Left ventricle myocardium inferior (tissue), 1 donor: ENCODE measurements at places on chromosomes 1 and 21.
A peak's percentile ranks its signal among the peaks of the same experiment; 100 is the strongest.

DNA sequence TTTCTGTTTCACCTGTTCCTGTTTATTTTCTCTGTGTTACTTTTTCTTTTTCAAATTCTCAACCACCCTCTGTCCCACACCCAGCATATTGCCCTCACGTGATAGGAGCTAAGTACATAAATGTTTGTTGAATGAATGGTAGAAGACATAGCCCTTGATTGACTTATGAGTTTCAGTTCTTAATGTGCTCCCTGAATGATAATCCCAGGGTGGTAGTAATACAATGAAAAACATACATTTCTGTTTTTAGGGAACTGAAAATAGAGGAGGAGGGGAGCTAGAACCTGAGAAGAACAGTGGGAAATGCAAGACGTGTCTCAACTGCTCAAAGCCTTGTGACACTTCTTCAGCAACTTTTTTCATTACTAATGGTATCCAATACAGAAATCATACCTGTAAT is 147.1 kb downstream of the SPATA46 start:
- DNase-seq: no peak

DNA sequence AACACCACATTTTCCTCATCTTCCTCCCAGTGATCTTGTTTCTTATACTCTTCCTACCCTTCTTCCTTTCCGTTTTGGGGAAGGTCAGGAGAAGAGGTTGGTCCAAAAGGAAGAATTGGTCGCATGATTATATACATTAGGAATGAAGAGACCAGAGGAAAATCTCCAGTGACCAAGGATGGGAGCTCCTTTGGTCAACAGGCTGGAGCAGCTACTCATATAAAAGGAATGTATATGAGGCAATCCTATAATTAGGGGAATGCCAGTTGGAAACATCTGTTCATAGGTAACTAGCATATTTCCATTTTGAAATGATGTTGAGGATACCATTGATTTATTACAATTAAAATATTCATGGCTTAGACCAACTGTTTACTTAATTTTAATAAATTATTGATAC is 114.5 kb downstream of the LRRC40 start:
- DNase-seq: no peak

DNA sequence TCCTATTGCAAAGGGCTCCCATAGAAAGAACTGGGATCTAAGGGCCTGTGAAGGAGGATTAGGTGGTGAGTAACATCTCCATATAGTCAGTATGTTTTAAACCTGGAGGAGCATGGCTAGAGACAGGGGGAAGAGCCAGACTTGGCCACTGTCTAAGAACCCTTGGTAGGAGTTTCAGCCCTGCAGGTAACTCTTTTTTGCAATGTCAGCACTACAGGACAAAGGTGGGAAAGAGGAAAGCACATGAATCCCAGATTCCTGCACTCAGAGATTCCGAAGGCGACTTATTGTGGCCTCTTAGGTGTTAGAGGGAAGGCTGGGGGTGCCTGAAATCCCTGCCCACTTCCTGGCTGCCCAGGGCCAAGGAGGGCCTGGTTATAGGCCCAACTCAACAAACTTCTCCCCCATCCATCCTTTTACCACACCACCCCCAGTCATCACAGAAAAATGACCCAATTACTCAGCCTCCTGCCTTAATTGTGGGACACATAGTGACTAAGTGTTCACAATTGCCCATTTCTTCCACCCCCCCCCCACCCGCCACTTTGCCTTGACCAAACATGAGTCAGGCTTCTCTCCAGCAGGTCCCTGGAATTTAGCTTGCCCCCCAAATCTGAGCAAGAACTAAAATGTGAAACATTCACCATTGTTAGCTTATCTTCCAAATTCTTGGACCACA is 1.9 kb upstream of the NTNG1 start:
- no peak for DNase-seq

DNA sequence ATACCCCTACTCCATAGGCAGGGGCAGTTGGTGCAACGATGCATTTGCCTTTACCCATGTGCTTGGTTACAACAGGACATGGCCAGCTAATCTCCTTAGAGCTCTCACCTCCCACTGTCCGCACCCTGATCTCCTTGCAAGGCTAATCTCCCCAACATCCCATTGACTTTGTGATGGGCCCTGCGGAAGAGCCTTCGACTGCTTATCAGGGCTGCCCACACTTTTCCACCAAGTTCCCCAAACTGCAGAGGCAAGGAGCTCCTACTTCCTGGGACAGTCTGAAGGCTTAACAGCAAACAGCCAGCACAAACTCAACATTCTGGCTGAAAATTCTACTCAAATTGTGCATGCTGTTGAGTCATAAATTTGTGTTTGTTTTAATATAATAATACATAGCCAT is 36.0 kb downstream of the C1orf94 start:
- no peak for DNase-seq

- DNase-seq: no peak
Observed at GRCh38 chr1:200437556-200438203, 27.8 kb upstream of the ZNF281 start.

DNA sequence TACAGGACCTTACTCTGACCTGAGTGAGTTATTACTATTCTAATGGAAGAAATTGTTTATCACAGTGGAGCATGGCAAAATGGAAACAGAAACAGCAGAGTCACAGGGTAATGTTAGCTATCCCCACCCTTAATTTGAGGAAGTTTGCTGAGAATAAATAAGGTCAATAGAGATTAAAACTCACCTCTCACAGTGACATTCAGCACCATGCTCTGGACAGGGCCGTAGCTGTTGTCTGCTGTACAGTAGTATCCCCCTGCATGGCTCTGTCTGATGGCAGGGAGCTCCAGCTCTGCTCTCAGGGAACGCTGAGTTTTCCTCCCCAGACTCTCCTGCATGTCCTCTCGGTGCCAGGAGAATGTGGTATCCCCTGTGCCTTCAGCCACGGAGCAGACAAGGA is 11.9 kb downstream of the FCRL4 start:
- no peak for DNase-seq

DNA sequence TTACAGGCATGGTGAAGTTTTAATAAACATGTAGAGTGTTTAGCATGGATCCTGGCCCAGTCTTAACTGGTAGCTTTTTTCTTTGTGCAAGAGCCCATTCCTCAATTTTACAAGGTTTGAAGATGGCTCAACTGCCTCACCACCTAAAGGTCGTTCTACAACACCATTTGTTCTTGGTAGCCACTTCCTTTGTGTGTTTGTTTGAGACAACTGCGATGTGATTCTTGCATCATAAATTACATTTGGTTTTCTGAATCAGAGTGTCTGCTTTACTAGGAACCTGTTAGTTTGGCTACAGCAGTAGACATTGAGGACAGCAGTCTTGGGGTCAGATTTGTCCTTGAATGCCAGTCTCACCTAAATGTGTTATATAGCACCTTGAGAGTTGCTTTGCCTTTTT is 3.3 kb downstream of the PLEKHM2 start:
- no peak for DNase-seq

GRCh38 chr1:82818586-82818985 is 1017.9 kb downstream of the ADGRL2 start:
- DNase-seq: no peak

DNA sequence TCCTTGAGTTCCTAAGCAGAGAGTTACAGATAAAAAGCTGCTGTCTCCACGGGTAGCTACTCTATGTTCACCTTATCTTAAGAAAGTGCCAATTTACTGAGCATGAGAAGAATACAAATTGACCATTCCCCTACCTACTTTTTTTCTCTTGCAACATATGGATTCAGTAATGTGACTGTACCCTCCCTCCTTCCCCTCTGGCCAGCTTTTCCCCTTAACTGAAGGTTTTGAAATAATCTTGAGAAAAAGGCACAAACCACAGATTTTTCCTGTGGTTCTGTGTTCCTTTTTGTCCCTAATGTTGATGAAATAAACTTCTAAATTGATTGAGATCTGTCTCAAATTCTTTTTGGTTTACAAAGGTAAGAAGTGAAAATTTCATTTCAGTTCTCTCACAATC is 2.6 kb upstream of the CD2 start:
- no peak for DNase-seq

DNA sequence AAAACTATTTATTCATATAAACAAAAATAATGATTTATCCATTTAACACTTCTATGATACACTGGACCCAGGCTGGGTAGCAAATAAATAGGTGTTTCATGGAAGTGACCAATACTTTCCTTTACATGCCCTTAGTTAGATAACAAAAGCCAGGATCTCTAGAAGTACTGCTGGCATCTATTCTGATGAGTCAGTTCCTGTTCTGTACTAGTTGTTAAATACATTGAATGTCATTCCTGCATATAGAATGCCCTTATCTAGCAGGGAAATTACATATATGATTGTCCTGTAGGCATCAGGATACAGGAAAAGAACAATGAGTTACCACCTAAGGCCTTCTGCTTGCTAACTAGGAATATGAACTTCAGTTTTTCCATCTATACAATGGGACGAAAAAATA is 130.8 kb downstream of the HFM1 start:
- no peak for DNase-seq

GRCh38 chr1:58779059-58779754 is 4.6 kb downstream of the JUN start:
- DNase-seq: no peak

DNA sequence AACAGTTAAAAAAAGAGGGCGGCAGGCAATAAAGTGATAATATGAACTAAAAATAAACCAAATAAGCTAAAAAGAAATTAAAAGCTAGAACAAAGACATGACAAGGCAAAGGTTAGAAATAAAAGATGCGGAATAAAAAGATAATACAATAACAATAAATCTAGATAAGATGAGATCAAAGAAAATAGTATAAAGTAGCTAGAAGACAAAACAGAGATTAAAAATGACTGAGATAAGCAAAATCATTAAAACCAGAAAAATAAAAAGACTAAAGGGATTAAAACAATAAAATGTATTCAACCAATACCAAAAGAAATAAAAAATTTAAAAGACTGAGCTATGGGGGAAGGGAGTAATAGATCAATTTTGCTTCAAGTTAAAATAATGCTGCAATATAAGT is 10.8 kb upstream of the SOX13 start:
- DNase-seq: no peak

- DNase-seq: no peak
Observed at GRCh38 chr1:176733661-176734060, 270.7 kb downstream of the PAPPA2 start.

DNA sequence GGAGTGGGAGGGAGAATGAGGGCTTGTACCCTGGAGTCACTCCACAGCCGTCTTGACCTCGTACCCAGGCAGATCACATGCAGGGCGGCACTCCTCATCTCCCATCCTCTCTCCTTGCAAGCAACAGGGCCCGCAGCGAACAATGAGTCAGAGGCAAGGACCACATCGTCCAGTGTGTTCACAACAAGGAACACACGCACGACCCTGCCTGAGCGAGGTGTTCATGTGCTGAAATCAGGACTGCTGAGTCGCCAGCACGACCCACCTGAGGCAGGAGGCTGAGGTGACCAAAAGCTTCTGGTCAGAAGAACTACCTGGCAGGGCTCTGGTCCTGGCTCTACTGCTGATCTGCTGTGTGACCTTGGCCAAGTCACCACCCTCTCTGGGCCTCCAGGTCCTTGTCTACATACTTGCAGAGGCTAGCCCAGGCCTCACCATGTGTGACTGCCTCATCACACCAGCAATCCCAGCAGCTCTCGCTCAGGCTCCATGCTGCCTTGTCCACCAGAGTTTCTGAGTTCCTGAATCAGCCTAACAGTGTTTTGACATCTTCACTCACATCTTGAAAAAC is 78.0 kb downstream of the SSBP3 start:
- DNase-seq: no peak

GRCh38 chr1:32454726-32455125 is 10.1 kb upstream of the ZBTB8B start:
- DNase-seq: peak; percentile 17

GRCh38 chr1:153346077-153346723 is 2.4 kb downstream of the PGLYRP4 start:
- DNase-seq: no peak

DNA sequence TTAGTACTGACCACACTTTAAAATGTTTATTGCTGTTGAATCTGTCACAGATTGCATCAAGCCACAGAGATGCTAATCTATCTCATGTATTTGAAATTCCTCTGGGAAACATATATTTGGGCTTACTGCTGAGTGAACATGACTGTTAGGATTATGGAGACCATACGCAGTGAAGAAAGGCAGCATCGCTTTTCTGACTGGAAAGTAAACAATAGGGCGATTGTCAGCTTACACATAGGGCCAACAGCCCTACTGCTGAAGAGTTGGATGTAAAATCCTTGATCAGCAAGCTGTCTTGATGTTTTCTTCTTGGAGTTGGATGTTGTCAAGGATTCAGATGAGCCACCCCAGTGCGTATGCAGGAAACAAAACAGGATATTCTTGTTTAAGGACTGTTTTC is 368.7 kb upstream of the ADGRL2 start:
- no peak for DNase-seq

DNA sequence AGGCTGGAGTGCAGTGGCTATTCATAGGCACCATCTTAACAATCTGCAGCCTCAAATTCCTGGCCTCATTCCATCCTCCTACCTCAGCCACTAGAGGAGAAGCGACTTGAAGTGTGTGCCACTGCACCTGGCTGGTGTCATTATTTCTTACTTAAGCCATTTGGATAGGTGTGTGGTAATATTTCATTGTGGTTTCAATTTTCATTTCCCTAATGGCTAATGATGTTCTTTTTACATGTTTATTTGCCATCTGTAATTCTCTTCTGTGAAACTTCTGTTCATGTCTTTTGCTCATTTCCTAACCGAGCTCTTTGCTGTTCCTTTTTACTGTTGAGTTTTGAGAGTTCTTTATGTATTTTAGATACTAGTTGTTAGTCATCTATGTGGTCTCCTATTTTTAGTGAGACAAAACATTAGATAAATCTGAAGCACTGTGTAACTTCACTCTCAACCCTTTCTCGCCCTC is 66.8 kb downstream of the SLC27A3 start:
- DNase-seq: no peak
